ENCODE measurements at places on chromosomes 12 and 14.

DNA sequence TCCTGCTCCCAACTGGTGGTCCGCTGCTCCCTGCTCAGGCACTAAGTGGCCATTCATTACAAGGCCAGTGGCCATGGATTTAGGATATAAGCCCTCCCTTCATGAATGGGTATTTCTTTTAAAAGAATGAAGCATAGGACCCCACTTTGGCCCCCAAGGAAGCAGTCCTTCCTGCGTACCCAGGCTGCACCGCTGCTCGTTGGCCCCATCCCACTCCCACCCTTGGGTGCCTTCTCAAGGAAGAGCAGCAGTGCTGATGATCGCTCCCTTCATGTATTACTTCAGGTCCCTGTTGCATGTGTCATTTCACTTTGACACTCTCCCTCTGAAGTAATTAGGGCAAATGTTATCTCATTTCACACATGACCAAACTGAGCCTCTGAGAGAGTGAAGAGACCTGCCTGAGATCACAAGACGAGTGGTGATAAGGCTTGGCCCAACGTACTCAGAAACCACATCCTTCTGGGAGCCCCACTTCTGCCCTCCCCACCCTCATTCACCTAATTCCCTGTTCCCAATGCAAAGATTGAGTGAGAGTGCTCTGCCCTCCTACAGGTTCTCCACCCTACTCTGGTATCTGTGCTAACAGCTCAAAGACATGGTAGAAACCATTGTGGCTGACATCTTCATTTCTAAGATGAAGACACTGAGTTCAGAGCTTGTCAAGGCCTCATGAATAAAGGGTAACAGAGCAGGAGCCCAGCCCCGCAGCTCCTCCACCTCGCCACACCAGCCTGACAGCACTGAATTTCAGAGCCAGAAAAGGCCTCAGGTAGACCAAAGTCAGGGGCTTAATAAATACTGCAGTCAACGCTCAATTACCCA, 10.3 kb upstream of the KRT2 start:
- no peak for DNase-seq

DNA sequence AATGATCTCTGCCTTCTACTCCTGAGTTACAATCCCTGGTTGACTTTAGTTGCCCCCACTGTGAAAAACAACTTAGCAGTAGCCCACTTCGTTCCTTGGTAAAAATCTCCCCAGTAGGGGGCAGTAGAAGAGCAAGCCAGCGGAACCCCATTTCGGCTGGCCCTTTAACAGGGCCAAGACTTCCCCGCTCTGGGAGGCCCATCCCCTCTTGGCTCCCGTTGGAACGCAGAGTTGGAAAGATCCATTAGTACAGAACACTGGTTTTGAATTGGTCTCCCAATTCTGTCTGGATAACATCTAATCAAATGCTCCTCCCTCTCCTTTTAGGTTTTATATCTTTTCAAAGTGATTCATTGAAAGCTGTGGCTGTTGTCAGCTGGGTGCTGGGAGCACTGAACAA, 1133.3 kb downstream of the BCL11B start:
- DNase-seq, result no peak

- DNase-seq, result no peak
These were observed 62.4 kb downstream of the TMX1 start for GRCh38 chr14:51302295-51303030.

DNA sequence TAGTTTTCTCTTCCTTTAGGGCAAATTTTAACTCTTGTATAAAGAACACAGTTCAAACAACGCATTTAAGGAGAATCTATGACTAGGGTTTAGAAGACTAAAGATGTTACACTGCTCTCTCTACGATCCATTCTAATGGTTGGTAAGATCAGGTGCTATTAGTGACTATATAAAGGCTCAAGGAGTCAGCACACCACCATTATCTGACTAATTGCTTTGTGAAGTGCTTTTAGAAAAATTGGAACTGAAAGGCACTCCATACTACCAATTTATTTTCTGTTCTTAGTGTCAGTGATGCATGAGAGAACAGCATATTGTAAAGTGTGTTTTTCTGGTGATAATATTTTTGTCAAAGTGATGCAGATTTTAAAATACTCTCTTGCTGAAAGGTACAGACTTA, 136.8 kb downstream of the SYT1 start:
- DNase-seq, result no peak

DNA sequence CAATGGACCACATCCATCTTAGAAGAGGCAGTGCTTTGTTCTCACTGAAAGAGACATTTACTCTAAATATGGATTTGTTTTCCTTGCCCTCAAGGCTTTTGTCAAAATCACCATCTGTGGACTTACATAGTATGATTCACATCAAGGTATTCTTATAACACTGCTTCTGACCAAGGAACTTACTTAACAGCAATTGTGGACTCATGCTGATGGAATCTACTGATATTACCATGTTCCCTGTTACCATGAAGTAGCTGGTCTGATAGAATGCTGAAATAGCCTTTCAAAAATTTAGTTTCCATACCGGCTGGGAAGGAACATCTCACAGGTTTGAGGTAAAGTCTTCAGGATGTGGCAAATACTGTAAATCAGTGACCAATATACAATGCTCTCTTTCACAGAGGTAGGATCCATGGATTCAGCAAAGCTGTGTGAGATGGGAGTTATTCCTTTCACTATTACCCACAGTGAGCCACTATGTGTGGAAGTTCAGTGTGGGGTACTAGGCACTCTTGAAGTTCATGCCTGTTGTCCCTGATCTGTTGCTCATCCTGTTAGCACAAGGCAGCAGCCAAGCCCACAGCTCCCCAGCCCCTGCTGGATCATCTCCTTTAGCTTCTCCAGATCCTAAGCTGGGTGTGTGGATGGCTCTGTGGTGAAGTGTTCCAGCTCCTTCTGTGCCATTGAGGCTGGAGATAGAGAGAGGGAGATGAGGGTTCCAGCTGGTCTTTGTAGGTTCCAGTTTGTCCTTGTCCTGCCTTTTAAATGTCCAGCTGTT, 126.4 kb downstream of the ATP23 start:
- DNase-seq, result no peak

DNA sequence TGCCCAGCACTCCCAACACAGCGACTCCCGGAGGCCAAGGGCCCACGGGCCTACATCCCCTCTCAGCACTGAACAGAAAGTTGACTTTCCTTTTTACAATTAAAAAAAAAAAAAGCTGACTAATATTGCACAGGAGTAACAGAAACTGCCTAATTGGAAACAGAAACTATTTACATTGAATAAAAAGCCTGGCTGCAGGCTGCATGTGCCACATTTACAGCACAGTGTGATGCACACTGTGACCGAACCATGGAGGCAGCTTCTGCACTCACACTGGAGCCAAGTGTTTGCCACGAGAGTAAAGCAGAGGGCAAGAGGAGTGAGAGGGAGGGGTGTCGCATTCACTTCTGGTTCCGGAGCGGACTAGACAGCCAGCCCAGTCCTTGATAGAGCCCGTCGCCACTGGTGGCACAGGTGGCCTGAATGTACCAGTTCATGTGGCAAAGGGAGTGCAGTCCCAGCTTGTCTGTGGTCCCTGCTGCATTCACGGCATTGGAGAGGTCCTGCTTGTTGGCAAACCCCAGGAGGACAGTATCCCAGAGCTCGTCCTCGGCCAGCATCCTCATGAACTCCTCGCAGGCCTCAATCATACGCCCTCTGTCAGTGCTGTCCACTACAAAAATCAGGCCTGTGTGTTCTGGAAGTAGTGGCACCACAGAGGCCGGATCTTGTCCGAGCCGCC, 59.2 kb downstream of the SPPL3 start:
- no peak for DNase-seq

- no peak for DNase-seq
These were observed 210.1 kb upstream of the DAAM1 start for GRCh38 chr14:58978343-58978742.

GRCh38 chr12:75816897-75817296, 214.7 kb downstream of the PHLDA1 start:
- no peak for DNase-seq

- no peak for DNase-seq
These were observed 323.3 kb downstream of the TMEM117 start for GRCh38 chr12:44159216-44159615.

GRCh38 chr14:76235628-76236027, 83.9 kb downstream of the GPATCH2L start:
- DNase-seq, result no peak

GRCh38 chr12:48954841-48955501, 2.3 kb downstream of the ARF3 start:
- DNase-seq, result no peak

DNA sequence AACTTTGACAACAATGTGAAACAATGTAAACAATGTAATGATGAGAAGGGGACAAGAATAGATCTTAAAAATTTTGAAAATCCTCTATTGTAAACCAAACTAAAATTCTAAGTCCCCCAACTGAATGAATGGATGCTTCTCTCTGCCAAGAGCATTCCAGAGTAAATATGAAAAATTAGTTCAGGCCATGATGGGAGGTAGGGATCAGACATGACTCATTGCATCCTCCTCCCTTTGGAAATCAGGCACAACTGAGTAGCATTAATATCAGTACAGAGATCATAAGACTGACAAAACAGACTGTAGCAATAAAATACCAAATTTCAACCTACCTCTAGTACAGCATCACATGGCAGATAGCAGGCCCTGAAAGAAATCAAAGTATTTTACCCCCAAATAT, 559.9 kb downstream of the C12orf50 start:
- no peak for DNase-seq

- no peak for DNase-seq
These were observed 2.6 kb upstream of the KLRK1 start for GRCh38 chr12:10392394-10392930.
